Activated T-cell treated with anti-CD3 and anti-CD28 coated beads for 1 hour (primary cell): ENCODE measurements at places on chromosomes 12 and 14.

DNA sequence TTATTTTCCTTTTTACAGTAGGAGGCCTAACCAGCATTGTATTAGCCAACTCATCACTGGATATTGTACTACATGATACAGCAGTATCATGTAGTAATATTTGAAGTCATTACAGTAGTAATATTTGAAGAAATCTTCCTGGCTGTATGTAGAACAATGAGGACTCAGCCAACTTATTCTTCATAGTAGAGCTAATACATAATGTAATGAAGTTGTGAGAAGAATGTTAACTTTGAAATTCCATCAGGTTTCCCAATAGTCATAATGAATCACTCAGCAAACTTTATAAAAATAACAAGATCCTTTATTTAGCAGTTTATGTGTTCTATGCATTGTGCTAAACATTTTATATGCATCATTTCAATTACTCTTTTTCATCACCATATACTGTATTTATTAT, 61.8 kb downstream of the LRRK2 start:
- no peak for DNase-seq

DNA sequence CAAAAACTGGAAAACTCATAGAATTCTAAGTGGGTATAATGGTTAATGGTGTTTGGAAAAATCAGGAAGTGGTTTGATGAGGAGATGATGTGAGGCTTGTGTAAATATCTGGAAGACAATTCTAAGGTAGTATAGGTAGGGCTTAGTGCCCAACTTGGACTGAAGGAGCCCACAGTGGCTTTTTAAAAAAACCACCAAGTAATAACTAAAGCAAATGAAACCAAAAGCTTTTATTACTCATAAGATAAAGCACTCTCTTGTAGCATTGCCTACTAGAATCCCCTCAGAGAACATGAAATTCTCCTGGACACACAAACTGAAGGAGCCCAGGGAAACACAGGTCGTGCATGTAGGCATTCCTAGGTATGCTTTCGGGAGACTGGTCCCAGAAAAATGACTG, 324.5 kb downstream of the NELL2 start:
- no peak for DNase-seq

DNA sequence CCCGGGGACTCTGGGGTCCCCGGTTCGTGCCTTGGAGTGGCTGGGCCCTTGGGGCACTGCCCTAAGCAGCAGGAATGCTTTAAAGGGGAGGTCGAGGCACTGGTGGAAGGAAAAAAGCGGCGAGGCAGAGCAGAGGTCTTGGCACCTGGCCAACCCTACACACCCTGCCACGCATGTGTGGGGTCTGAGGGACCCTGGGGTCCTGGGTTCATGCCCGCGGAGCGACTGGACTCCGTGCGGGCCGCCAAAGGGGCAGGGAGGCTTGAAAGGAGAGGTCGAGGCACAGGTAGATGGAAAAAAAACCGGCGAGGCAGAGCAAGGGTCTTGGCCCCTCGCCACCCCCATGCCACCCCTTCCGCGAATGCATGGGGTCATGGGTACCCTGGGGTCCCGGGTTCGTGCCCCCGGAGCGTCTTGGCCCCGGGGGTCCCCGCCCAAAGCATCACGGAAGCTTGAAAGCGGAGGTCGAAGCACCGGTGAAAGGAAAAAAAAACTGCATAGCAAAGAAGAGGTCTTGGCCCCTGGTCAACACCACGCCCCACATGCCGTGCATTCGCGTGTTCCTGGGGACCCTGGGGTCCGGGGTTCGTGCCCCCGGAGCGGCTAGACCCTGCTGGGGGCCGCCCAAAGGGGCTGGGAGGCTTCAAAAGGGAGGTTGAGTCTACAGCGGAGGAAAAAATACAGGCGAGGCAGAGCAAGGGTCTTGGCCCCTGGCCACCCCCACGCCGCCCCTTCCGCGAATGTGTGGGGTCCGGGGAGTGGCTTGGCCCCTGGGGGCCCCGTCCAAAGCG, 312.9 kb downstream of the ALG10 start:
- no peak for DNase-seq

- DNase-seq = no peak
These were observed 102.7 kb downstream of the GPR135 start for GRCh38 chr14:59362513-59362912.

DNA sequence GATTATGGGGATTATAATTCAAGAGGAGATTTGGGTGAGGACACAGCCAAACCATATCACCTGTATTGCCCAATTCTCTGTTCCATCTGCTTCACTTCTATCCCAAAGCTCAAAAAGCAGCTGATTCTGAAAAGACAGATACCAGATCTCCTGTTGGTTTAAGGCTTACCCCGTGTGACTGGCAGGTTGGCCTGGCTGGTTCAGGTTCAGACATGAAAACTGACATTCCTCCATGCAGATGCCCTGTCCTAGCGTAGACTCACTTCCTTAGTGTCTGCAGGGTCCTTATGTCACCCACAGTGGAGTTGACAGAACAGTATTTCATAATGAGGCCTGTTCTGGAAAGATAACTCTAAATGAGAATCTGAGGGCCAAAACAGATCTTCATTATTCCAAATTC, 61.1 kb upstream of the FLRT2 start:
- no peak for DNase-seq

- DNase-seq = no peak
These were observed 339.3 kb downstream of the EGLN3 start for GRCh38 chr14:33611405-33612196.

- no peak for DNase-seq
These were observed 30.5 kb downstream of the JAG2 start for GRCh38 chr14:105138021-105138541.

DNA sequence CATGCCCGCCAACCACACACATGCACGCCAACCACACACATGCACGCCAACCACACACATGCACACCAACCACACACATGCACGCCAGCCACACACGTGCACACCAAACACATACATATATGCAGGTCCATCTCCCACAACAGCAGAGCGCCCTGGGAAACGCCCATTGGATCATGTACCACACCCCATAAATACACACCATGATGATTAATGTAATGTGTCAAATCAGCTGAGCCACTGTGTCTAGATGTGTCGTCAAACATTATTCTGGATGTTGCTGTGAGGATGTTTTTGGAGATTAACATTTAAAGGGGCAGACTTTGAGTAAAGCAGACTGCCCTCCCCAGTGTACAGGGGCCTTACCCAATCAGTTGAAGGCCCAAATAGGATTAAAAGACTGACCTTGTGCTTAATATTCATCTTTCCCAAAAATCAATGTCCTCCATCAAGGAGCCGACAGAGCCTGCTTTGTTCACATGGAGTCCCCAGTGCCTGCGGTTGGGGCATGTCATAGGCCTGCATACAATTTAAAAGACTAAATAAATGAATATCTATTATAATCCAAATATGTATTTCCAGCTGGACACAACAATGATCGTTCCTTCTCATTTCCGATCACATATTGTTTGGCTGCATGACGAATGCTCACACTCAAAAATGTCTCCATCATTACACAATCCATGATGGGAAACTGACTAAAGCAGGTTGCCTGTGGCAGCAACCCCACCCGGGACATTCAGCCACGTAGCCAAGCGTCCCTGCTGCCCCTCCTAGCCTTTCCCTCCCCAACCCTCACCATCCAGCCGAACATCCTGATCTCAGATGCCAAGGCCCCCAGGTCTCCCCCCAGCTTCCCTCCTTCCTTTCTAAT, 23.2 kb upstream of the BDKRB2 start:
- DNase-seq = no peak

DNA sequence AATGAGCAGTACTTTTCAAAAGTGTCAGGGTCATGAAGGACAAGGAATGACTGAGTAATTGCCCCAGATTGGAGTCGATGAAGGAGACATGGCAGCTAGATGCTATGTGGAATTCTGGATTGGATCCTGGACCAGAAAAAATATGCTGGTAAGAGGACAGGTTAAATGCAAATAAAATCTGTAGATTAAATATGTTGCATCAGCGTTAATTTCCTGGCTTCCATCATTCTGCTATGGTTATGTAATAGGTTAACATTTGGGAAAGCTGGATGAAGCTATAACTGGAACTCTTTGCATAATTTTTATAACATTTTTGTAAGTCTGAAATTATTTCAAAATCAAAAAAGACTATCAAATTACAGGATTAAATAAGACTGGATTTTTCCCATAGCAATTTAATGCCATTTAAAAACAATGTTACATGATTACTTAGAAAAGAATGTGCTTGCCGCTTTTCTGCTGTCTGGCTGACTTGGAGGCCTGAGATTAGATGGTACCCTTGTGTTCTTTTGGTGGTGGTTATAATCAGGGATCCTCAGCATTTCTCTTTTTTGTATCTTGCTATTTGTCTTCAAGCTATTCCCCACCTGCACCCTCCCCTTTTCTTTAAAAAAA, 65.1 kb downstream of the FBXW8 start:
- no peak for DNase-seq

DNA sequence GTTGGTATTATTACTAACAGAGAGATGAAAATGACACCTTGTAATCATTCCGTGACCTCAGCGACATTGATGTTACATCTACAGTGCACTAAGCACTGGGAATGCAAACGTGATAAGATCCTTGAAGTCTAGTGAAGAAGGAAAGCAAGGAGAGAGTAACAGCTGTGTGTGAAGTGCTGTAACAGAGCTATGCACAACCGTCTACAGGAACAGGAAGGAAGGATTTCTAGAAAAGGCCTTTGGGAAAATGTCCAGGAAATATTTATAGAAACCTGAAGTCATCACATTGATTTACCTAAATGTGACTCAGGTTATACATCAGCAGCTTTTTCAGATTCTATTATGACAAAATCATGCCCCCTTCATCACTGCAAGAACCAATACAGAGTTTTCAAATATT, 304.2 kb upstream of the AMIGO2 start:
- DNase-seq = no peak

GRCh38 chr14:96104469-96105057, 65.4 kb downstream of the C14orf132 start:
- no peak for DNase-seq
